Glutamatergic neuron (in vitro differentiated cells): ENCODE measurements at places on chromosomes 2 and 18.
A peak's percentile ranks its signal among the peaks of the same experiment; 100 is the strongest.

DNA sequence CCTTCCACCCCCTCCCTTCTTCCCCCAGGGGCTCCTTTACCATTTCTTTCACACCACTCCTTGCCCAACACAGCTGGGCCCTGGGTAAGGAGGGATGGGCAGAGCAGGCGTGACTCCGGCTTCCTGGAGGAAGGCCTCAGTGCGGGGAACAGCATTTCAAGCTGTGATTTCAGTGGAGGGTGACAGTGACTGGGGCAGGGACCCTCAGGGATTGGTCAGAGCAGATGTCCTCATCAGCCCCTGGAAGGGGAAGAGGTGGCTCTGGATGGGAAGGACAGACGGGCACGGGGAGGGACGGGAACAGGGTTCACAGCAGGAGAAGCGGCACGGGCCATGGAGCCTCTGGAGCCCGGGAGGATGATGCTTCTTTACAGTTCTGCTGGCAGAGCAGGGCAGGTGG lies 130.8 kb upstream of the TWIST2 start:
- no peak for DNase-seq

- DNase-seq, result no peak
These were observed 130.9 kb upstream of the SMAD7 start for GRCh38 chr18:49081511-49082155.

DNA sequence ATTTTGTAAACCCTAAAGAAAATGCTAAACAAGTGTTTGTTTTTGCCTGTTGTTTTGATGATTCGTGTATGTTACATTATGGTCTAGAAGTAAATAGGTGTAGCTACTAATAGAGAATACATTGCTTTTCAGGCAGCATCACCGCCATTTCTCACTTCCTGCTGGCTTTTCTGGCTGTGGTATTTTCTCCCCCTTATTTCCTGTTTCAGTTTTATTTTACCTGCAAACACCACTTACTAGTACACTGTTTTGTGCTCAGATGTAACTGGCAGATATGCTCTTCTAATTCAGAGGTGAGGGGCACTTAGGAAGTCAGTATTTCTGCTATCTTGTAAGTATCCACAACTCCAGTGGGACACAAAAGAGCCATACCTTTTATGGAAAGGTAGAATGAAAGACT lies 38.1 kb upstream of the SLC3A1 start:
- DNase-seq, result no peak

- DNase-seq, result no peak
These were observed 1.4 kb upstream of the IL36B start for GRCh38 chr2:113054066-113054465.

- no peak for DNase-seq
These were observed 85.6 kb upstream of the SLC66A3 start for GRCh38 chr2:11069566-11070185.

GRCh38 chr18:12463191-12463590 lies 55.5 kb downstream of the PRELID3A start:
- no peak for DNase-seq

GRCh38 chr2:39114771-39115170 lies 6.1 kb downstream of the SOS1 start:
- DNase-seq, result no peak

DNA sequence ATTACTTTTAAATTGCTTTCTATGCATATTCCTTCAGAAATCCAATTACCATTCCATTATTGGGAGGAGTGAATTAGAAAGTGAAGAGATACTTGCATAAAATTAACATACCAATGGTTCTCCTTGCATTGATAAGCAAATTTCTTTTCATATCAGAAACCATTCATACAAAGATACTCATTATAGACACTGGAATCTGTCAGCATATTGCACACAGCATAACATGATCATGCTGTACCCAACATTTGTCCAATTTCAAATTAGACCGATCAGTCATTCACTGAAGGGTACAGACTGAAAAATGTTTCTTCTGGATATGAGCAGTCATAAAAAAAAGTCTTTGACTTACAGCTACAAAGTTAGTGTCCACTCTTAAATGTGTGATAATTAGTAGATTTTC lies 175.6 kb downstream of the PID1 start:
- DNase-seq, result no peak

DNA sequence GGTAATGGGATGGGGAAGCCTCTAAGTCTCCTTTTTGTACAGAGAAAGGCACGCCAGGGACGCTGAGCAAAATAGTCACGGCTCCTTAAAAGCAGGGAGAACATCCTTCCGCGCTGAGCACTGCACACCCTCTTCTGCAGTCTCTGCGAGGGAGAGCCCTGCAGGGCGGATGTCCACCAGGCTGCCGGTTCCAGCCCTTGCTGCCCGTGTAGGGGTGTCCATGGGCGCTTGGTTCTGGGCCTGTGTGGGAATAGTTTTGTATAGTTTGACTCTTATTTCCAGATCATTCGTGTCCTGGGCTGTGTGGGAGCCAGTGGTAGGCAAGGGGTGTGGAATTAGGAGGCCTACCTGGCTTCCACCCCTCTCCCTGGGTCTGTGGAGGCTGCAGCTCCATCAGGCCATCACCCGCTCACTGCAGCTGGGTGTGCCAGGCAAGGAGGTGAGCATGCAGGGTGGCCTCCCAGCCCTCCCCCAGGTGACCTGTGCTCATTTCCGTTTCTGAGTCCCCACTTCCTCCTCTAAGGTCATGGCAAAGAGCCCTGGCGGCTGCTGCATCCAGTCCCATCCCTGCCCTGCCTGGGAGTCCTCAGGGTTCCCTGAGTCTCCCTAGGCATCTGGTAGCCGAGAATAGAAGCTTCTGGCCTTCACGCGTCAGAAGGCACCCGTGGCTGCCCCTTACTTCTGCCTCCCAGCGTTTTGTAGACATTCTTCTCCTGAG lies 202.6 kb downstream of the LDLRAD4 start:
- no peak for DNase-seq

DNA sequence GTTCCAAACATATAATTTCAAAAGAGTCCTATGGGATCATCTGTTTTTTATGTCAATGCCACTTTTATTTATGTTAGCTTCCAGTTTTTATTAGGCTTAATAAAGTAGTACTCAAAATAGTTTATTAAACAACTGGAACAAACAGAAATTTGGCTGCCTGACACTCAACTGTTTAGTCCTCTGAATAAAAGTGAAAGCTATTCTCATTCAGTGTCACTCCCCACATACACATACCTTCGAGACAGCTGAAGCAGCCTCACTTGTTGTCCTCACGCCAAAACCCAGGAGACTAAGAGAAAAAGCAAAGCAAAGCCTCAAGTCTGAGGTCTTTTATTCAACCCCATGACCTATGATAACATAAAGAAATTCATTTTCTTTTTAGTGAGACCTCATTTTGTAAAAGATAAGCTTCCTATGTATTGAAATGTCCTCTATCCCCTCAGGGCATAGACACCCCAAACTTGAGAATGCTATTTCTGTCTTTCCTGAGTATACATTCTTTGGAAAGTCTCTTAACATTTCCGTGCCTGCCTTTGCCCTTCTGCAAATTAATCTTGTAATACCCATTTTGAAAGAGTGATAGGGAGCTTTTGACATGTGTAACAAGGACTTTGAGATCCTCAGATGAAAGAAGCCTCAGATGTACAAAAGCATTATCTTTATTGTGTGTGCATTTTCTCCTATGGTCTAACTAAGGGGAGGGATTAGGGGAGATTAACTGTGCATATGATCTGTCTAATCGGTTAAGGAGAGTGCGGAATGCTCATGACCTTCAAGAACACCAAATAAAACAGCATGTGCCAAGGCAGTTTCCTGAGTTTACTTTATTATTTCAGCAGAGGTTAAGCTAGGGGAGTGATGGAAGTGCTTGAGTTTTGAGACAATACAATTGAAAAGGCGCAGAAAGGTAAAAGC lies 1523.7 kb upstream of the PIK3C3 start:
- DNase-seq, result no peak

DNA sequence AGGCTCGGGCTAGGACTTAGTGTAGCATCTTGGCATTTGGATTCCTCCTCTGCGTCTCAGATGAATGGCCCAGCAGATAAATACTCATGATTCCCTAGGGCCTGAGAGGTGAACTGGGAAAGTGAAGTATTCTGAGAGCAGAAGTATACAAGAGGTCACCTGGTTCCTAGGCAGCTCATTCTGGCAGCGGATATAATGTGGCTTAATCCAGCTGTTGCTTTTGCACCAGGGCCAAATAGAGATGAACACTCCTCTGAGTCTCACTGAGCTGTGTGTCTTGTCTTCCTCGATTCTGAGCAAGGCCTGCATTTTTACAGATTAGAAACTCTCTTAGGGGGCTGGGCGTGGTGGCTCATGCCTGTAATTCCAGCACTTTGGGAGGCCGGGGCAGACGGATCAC lies 196.1 kb downstream of the SLC4A3 start:
- no peak for DNase-seq

- no peak for DNase-seq
These were observed 98.7 kb downstream of the PIGN start for GRCh38 chr18:62088156-62088555.

DNA sequence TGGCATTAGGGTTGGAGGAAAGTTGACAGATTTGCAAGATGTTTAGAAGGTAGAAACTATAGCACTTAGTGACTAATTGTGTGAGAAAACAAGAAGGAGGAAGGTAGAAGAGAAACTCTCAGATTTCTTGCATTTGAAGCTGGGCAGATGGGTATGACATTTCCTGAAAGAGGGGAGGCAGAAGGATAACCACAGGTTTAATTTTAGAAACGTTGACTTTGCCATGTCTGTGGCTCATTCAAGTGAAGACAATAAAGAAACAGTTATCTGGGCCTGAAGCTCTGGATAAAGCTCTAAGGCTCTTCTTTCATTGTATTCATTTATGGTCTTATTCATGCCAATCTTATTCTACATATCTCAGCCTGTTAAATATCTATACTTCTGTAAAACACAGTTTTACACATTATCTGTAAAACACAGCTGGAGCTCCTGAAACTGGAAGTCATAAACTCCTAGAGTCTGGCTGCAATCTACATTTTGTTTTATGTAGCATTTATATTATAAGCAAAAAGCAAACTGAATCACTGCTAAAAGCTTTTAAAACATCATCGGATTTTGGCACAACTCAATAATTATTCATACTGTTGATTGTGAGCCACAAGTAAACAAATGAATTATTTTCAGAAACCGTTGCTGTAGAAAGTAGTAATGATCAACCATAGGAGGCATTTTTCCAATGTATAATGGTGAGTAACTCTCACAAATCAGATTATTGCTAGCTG lies 138.5 kb downstream of the RIT2 start:
- DNase-seq, result no peak

- no peak for DNase-seq
These were observed 1.8 kb downstream of the SLC23A3 start for GRCh38 chr2:219167997-219168396.

DNA sequence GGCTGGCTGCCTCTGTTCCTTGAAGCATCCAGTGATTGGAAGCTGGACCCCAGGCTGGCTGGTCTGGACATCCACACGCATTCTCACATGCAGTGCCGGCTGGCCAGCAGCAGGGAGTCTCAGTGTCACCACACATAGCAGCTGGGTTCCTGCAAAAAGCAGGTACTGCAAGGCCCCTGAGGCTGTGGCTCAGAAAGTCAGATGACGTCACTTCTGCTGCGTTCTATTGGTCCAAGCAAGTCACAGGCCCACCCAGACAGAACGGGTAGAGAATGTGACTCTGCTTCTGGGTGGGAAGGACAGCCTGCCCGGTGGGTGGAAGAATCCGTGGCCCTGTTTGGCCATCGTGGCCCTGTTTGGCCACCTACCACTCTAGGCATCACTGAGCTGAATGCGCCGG lies 51.3 kb upstream of the SPP2 start:
- peak; percentile 46 for DNase-seq

GRCh38 chr2:240963065-240963867 lies 35.2 kb upstream of the SNED1 start:
- DNase-seq, result peak; percentile 16

- DNase-seq, result no peak
These were observed 32.8 kb upstream of the B3GNT7 start for GRCh38 chr2:231362555-231363184.

- DNase-seq, result no peak
These were observed 28.2 kb downstream of the RBMS1 start for GRCh38 chr2:160465406-160465805.

DNA sequence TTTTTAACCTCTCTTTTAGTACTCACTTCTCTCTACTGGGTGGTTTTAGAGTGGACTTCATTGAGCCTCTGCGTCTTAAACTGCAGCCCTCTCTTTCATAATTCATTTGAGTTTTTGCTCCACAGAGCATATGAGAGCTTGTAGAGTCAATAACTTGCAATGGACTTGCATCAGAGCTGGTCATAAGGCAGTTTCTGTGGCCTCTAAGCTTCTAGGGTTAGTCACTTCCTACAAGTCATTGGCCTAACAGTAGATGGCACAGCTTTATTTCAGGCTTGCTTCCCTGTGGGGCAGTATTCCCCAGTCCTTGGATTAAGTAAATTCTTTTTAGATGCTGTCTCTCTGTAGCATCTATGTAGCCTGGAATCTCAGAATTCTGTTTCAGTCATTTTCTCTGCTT lies 1435.7 kb downstream of the LRP1B start:
- no peak for DNase-seq

GRCh38 chr2:183868153-183868552 lies 730.2 kb upstream of the ZNF804A start:
- no peak for DNase-seq

DNA sequence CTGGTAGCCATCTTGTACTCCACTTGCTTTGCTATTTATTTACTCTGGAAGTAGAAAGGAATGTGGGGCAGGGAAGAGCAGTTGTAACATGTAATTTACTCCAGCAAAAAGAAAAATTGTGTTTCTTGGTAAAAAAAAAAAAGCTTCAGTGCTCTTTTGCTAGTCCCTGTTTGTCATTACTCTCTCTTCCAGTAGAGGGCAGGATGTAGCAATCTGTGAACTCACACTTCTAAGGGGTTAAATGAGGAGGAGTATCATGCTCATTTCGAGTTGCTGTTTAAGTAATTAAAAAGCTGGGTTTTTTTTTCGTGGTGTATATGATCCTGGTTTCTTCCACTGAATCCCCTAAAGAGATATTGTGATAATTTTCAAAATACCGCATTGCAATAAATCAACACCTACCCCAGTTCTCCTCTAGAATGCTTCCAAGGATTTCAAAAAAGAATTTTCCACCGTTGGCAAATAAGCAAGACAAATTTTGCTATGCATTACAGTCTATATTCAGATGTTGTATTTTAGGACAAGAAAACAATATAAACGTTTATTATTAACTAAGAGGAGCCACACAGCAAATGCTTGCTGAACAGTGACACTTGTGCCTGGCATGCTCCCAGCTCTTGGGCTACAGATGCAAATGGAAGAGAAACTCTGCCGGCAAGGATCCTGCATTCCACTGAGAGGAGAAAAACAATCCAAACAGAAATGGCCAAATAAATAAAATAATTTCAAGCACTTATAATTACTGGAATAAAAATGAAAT lies 261.6 kb downstream of the ASXL3 start:
- no peak for DNase-seq

DNA sequence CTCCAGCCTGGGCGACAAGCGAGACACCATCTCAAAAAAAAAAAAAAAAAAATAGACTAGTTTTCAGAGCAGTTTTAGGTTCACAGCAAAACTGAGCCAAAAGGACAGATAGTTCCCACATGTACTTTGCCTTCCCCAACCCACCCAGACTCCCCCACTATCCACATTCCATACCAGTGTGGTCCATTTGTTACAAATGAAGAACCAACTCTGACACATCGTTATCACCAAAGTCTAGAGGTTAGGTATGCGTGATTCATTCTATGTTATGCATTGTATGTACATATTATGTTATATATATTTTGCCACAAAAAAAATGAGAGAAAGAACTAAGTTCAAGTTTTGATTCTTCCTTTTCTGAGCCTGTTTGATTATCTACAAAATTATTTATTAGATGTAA lies 3.5 kb downstream of the DUSP11 start:
- no peak for DNase-seq

- DNase-seq, result peak; percentile 42
These were observed 681 bp upstream of the NRP2 start for GRCh38 chr2:205681401-205682238.
